Sigmoid colon (tissue), 7 donors: ENCODE measurements at places on chromosomes 2 and 18. TPM values are rescaled to one million over a fixed set of nuclear protein-coding genes. Genes with fewer than 3 reads are reported as not detected.

Gene ATRAID
- polyA plus RNA-seq, result 73.9 TPM

Gene RABL2A
- polyA plus RNA-seq, result 7.8 TPM

Gene LCT
- polyA plus RNA-seq, result not detected

- H3K4me3 ChIP-seq, result no peak overlapping the region
- DNase-seq, result no peak
- no peaks in the 10 kb centered on the region for H3K27me3 ChIP-seq
- no peaks in the 10 kb centered on the region for H3K36me3 ChIP-seq
Measured at GRCh38 chr2:56077359-56077915, 106.4 kb upstream of the CCDC85A start.

DNA sequence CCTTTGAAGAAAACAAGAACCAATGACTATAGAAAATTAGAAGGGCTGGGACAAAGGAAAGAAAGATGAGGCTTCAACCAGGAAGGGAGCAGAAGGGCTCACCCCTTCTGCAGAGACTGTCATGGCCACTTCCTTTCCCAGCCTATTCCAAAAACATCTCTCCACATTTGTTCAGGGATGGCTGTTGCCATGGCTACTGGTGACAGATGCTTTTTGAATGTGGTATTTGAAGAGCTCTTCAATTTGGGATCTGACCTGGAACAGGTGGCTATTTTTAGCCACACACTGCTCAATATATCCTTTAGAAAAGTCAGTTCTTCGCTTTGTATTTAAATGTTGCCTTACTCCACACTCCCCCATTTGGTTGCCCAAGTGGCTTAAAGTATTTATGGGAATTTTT, 64.1 kb upstream of the LCLAT1 start:
- H3K27ac ChIP-seq, result no peak overlapping the region
- no peak overlapping the region for H3K4me3 ChIP-seq
- DNase-seq, result no peak
- H3K36me3 ChIP-seq, result no peaks in the 10 kb centered on the region
- no peaks in the 10 kb centered on the region for H3K4me1 ChIP-seq

DNA sequence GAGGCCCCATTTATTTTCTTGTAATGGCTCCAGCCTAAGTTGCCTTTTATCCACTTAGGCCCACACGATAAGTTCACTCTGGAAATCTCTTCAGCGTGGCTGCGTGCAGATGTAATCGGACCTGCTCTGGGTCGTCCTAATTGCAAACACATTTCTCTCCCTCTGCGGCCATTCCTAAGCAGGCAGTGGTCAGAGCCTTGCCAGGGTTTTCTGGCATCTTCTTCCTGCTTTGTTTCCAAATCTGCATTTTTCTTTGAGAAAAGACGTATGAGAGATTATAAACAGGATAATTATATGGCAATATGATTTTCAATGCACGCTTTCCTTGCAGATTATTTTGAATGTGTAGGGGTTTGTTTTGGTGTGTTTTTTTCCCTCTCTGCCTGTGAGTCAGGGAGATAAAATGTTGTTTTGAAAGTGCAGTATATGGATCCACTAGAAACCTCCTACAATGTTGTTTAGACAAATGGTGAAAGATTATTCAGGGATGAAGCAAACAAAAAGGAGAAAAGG, 239.4 kb upstream of the TANK start:
- H3K4me3 ChIP-seq, result no peak overlapping the region
- peak; percentile 64 for DNase-seq
- no peaks in the 10 kb centered on the region for H3K27me3 ChIP-seq
- H3K27ac ChIP-seq, result peak overlapping the region; percentile 77

DNA sequence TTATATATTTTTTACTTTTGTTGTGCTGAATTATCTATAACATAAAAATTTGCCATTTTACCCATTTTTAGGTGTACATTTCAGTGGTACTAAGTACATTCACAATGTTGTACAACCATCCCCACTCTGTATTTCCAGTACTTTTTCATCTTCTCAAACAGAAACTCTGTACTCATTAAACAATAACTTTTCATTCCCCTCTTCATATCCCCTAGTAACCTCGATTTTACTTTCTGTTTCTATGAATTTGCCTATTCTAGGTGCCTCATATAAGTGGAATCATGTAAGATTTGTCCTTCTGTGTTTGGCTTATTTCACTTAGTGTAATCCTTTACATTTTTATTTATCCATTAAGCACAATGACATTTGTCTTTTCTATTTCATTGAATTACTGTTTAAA, 51.3 kb downstream of the GTF2A1L start:
- no peaks in the 10 kb centered on the region for H3K27me3 ChIP-seq
- no peaks in the 10 kb centered on the region for H3K36me3 ChIP-seq
- H3K27ac ChIP-seq, result no peak overlapping the region
